NCI-H1436 (cell line): ENCODE measurements at places on chromosomes 5 and 9.
A peak's percentile ranks its signal among the peaks of the same experiment; 100 is the strongest.

- DNase-seq = no peak
Observed at GRCh38 chr9:120912958-120913646, 13.5 kb downstream of the TRAF1 start.

DNA sequence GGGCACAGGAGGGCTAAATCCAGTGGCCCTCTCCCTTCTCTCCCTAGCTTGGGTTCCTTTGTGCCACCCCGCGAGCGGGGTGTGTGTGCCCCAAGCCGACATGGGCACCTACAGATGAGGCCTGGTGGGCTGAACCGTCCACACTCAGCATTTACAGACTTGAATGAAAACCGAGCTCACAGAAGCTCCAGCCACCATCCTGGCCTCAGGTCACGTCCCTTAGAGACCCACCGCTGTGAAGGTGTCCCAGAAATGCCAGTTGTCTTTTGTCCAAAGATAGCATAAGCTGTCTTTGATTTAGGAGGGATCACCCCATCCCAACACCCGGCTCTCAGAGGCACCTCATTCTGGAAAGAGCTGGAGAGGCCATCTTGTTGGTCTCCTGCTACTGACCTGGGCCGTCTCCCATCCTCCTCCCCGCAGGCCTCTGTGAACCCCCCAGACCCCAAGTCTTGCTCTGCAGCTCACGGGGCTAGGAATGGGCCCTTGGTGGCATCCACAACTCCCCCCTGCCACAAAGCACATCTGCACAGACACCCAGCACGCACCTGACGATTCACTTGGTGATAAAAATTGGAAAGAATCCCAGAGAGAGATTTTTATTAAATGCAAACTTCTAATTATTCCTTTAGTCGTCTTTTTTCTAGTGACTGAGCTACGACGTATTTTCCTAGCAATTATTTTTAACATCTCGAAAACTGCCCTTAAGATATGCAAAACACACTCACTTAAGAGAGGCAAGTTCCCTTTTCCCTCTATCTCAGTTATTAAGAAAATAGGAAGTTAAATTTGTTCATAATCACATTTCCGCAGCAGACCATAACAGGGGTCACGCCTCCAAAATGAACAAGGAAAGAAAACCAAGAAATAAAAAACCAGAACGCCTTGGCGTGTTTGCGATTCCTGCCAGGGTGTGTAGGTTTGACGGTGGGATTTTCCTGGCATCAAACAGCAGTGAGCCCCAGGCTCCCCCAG is 80.5 kb upstream of the LMX1B start:
- no peak for DNase-seq

- DNase-seq = no peak
Observed at GRCh38 chr5:112491257-112491656, 72.2 kb upstream of the EPB41L4A start.

- no peak for DNase-seq
Observed at GRCh38 chr5:53469946-53470687, 10.3 kb upstream of the FST start.

DNA sequence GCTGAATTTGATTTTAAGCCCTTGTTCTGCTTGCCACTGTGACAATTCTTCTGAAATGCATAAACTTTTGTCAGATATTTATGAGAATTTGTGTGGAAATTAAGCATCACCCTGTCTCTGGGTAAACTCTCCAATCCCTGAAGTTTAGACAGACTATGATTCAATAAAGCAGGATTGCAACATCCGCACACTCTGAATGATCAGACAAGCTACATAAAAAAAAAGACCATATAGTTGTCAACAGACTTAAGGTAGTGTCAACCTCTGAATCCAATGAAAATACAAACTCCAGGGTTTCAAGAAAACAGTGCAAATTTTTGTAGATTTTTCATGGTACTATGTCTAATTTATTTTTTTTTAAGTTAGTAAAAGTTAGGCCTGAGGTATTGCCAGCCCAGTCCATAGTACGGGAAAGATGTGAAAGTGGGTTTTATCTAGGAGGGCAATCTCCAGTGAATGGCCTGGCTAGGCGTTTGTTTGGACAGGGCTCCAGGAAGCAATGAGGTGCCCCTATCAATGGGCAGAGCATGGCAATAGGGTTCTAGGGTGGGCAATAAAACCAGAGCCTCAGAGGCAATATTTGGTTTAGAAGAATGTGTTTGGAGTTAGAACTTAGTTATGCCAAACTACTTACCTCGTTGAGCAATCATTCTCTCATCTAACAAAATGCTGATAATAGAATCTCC is 762.6 kb upstream of the SEMA6A start:
- DNase-seq = no peak

GRCh38 chr5:41219658-41220269 is 6.4 kb upstream of the C6 start:
- no peak for DNase-seq

- DNase-seq = no peak
Observed at GRCh38 chr5:135054546-135054945, 20.5 kb upstream of the PITX1 start.

DNA sequence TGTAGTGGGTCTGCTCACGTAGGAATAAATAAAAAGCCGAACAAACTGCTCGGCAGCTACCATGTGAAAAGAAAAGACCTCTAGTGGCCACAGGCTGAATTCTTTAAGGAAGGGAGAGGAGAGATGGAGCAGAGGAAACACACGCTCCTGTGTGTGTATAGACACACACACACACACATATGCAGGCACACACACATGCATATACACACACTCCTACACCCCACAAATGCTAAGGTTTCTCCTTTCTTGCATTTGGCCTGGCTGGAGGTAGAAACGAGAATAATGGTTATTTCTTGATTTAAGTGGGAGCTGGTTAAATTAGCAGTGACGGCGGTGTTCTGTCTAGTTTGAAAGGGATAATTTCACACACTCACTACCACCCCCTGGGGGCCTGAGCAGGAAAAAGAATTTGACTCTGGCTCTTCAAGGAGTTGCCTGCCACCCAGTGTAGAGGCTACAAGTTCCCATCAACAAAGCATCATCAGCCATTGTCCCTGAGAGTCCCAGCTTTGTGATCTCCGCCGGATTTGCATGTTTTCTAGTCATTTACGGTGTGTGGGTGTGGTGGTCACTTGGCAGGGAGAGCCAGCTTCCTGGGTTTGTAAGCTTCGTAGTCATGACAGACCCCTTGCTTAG is at the start of gene INSYN2B:
TSS of gene INSYN2B (minus strand) at position 78 of the 636 bp plus-strand sequence. CDS start 96,597 bp downstream, outside the sequence.
- peak; percentile 21 for DNase-seq

GRCh38 chr9:90827181-90827871 is 25.7 kb downstream of the SYK start:
- no peak for DNase-seq

- no peak for DNase-seq
Observed at GRCh38 chr5:150619359-150620230, 20.9 kb upstream of the SYNPO start.
